ENCODE measurements at places on chromosomes 3 and 15.

- no peak for DNase-seq
Observed at GRCh38 chr15:85889956-85890619, 95.4 kb upstream of the KLHL25 start.

DNA sequence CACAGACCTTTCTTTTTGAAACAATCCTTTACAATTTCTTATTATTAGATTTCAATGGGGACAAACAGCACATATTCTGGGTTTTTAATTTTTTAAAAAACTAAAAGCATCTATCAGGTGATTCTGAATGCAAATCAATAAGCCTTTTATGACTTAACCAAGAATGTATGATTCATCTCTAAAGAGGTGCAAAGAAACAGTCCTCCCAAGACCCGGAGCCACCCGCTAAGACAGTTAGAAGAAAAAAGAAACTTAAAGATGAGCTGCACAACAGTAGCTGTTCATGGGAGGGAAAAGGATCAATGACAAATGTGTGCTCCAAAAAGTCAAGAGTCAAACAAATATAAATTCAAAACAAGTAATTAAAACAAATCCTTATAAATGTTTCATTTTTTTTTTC is 319.5 kb downstream of the THSD4 start:
- DNase-seq, result no peak

DNA sequence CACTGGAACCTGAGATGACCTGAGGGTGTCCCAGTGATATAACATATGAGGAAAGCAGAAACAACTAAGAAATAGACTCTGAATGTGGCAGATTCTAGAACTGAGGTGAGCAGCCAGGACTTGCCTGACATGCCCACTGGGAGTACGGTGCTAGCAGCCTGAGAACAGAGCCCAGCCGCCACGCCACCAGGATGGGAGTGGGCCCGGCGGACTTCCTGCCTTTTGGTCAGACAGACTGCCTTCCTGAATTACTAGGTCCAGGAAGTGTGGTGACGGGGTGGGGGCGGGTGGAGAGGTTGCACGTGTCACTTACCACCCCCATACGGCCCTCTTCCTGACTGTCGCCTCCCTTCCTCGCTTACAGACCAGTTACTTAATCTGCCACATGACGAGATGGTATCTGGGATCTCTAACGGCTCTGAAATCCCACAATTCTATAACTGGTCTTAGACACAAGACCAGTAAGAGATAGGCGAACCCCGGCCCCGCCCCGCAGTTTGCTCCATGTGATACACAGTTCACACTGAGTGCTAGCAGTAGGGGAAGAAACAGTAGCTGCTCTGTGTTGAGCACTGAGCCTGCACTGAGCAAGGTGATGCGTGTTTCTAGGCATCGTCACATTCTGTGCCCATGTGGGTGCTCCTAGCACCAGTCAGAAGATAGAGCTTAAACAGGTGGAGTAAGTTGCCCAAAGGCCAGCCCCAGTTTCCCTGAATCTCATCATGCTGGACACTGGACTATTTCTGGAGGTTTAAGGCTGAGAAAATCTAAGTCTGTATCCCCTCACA is 95.7 kb downstream of the CPN2 start:
- DNase-seq, result no peak

- DNase-seq, result no peak
Observed at GRCh38 chr3:64361962-64362735, 136.9 kb upstream of the PRICKLE2 start.

DNA sequence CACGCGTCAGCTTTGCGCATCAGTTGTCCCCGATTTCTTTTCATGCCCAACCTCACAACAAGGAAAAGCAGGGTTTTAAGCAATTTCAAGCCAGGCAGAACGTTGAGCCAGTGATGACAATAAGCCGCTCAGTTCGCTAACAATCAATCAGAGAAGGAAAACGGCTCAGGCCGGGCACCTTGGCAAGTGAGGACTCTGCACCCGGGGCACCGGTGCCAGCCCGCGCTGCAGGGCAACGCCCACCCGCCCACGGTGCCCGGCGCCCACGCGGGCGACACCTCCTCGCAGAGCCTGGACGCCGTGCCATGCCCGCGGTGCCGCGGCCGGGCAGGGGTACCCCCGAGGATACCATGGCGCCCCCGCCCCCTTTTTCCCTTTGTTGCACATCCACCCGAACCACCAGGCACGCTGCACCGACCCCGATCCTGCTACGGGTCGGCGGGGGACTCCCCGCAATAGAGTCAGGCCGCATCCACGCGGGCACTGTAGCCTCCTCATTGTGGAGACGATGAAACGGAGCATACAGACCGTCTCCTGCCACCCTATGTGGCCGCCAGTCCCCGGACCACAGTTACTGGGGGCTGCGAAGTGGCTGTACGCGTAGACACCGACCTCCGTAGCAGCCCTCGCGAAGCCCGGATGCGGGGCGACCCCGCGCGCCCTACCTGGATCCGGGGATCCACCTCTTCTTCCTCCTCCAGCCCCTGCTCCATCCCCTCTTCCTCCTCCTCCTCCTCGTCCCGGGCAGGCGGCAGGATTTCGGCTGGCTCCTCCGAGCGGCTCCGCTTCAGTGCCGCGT is 581 bp downstream of the SH3BP5 start:
- DNase-seq, result peak; percentile 28

GRCh38 chr3:183008800-183009199 is 28.5 kb upstream of the DCUN1D1 start:
- DNase-seq, result no peak

DNA sequence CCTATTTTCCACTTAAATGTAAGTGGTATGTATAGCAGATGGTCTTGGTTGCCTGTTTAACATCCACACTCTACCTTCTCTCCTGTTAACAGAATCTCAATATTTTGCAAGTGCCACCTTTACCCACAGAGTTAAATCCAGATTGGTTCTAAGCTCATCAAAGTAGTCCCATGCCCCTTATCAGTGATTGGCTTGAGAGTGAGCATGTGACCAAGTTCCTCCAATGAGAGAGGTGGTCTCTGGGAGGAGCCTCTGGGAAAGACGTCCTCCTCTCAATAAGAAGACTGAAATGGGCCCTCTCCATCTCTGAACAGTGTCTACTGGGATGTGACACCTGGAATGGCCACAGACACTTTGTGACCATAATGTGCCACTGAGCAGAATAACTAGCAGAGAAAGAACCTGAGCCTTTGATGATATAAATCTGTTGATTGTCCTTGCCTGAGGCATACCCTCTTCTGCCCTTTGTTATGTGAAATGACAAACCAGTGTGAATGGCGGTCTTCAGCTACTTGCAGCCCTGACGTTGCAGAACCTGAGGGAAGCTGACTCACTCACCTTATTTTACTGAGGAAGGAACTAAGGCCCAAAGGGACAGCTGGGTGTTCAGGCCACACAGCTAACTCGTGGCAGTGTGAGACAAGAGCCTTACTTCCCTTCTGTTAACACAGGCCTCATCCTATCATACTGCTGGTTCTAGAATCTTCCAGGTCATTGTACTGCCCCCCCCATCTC is 42.4 kb upstream of the LARS2 start:
- no peak for DNase-seq

Measured in posterior cingulate gyrus (tissue), 11 donors.